Urinary bladder (tissue), 4 donors: ENCODE measurements at places on chromosomes 11 and 22. TPM values are rescaled to one million over a fixed set of nuclear protein-coding genes. Genes with fewer than 3 reads are reported as not detected.

Gene MS4A4A
- polyA plus RNA-seq = 41.0 TPM

DNA sequence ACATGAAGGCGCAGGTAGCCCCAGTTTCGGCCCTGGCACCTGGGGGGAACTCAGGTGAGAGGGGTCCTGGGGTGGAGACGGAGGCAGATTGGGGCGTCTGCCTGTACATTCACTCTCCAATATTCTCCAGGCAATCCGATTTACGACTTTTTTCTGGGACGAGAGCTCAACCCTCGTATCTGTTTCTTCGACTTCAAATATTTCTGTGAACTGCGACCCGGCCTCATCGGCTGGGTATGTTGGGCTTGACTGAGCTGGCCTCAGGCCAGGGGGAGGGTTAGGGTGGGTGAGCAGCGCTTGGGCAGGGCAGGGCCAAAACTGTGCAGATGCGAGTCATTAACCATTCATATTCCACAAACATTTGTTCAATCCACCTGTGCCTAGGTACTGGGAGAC is 1.7 kb downstream of the TM7SF2 start:
- no peak for DNase-seq

DNA sequence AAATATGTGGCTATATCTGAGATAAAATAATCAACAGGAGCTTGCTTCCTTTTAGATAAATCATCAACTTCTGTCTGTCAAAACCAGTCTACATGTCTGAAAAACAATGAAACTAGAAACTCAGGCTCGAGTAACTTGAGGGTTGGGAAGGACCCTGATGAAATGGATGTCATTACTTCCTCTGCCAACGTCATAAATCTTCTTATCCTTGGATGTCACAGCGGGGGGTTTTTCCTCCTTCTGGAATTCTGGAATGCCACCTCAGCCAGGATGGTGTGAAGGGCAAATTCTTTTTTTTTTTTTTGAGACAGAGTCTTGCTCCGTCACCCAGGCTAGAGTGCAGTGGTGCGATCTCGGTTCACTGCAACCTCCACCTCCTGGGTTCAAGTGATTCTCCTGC is 13.4 kb downstream of the LGR4 start:
- DNase-seq = no peak

DNA sequence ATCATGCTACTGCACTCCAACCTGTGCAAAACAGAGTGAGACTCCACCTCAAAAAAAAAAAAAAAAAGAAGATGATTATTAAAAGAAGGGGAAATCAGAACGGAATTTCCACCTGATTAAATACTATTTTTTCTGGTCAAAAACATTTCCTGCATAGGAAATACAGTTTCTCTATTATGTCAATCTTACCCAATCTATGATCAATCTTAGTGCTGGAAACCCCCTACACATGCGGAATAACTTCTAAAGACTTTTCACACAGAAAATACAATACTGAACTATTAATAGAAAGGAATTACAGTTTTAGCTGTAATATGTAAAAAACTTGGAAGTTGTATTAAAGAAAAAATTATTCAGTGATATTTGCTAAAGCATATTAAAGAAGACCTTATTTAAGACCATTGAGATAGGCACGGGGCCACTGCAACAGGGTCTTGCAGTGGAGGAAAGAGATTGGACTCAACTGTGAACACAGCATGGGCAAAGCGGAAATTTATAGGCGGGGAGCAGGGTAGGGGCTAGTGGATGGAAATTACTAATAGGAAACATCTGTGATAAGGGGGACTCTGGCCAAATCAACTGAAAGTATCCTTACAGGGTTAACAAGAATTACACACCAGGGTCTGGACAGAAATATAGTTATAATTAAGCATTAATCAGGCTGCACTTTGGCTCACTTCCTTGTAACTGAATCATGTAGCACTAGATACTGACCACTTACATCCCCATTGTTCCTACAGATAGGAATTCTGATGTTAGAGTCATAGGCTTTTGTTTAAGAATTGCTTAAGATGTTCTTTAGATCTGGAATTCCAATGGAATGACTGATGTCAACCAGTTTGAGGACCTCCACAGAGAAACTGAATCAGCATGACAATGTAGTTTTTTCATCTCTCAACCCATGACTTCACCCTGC is 411.5 kb upstream of the DDI1 start:
- no peak for DNase-seq

Gene TSSK2
- polyA plus RNA-seq = 0.25 TPM

DNA sequence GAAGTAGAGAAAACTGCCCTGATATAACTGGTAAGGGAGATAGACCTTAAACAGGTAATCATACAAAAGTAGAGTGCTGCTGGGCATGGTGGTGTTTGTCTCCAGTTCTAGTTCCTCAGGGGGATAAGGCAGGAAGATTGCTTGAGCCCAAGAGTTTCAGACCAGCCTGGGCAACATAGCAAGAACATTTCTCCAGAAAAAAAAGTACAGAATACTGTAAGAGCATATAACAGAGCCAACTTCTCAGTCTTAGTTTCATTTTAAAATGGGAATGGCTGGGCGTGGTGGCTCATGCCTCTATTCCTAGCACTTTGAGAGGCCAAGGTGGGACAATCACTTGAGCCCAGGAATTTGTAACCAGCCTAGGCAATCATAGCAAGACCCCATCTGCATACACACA is 4.5 kb upstream of the RHOG start:
- DNase-seq = no peak

GRCh38 chr11:45156201-45156600 is 9.8 kb downstream of the PRDM11 start:
- DNase-seq = no peak

Gene SHISAL1
- polyA plus RNA-seq = 21.1 TPM

DNA sequence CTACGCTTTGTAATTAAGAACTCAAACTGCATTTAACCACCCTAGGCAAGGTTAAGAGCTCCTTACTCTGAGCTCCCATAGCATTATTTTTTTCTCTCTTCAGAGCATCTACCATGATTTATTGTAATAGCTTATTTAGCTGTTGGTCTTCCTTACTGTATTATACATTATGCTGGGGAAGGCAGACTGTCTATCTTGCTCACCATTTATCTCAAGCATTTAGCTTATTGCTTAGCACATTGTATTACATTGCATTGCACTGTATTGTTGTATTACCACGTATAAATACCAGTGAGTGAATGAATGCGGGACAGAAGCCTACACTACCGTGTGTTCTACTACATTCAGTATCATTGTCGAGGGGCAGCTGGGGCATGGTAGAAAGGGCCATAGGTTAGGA is 324.3 kb downstream of the OPCML start:
- no peak for DNase-seq

GRCh38 chr11:75349521-75350116 is 1.8 kb downstream of the ARRB1 start:
- DNase-seq = no peak

Gene PARVG
- 8.5 TPM for polyA plus RNA-seq

DNA sequence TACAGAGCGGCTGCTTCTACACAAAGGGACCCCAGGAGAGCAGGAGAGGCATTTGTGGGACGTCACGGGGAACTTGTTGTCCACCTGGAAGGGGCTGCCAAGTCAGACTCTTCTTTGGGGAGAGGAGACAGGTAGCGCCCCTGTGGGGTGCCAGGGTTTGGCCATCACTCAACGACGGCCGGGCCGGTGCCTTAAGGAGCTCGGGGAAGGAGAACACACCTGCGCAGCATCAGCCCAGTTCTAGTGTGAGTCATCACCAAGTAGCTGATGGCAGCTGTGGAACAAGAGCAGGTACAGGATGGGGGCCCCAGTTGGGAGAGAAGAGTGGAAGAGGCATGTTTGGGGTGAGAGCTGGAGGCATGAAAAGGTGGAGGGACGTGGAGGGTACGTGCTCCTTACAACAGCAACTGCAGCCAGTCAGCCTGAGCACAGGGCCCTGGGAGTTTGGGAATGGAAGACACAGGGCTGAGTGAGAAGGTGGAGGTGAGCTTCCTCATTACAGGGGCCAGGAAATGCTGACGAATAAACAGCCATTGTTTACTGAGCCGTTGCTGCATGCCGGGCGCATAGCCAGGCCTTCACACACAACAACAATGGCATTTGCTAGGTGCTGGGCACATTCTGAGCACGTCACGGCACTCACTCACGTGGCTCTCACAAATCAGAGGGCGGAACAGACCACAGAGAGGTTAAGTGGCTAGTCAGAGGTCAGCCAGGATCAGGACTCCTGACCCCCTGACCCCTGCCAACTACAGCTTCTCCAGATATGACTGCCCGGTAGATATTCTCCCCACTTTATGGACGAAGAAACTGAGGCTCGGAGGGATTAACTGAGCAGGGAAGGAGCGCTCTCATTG is 29.1 kb upstream of the TP53I11 start:
- peak; percentile 62 for DNase-seq

Gene APOL5
- not detected for polyA plus RNA-seq

- no peak for DNase-seq
These were observed 235.7 kb downstream of the BUD13 start for GRCh38 chr11:116537121-116537520.

Gene SYVN1
- polyA plus RNA-seq = 29.3 TPM

Gene OR6A2
- not detected for polyA plus RNA-seq

Gene MRGPRE
- polyA plus RNA-seq = 0.18 TPM

GRCh38 chr11:10076458-10077141 is 217.4 kb downstream of the SBF2 start:
- DNase-seq = no peak

Gene ST14
- polyA plus RNA-seq = 13.4 TPM
